T-helper 2 cell (primary cell): ENCODE measurements at places on chromosomes 2 and 18.

GRCh38 chr2:229686122-229686919 is 28.0 kb downstream of the DNER start:
- no peak for DNase-seq

- peak; percentile 9 for DNase-seq
These were observed 470.6 kb upstream of the MEX3C start for GRCh38 chr18:51668101-51668500.

GRCh38 chr2:43349904-43350303 is 123.5 kb upstream of the ZFP36L2 start:
- no peak for DNase-seq

- no peak for DNase-seq
These were observed 451.7 kb upstream of the HS6ST1 start for GRCh38 chr2:128770143-128771085.

DNA sequence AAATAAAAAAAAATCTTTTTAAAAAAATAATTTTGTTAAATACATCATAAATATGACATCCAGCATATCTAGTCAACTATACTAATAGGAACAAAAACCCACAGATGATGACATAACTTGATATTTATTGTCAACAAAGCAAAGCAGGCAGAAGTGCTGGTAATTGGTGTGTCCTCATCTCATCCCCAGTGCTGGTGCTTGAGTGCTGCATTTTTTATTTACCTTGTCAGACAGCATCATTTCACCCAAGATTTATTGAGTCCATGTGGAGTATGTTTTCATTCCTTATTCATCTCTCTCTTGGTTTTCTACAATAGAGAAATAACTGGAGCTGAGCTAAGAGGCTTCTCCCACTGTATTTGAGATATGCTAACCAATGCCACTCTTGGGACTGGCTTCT is 191.6 kb upstream of the SLC14A2 start:
- DNase-seq: no peak

GRCh38 chr2:165191096-165191728 is 12.6 kb downstream of the SCN3A start:
- no peak for DNase-seq

- no peak for DNase-seq
These were observed 344.5 kb downstream of the LRATD1 start for GRCh38 chr2:14977021-14977420.

GRCh38 chr2:214611015-214611414 is 198.5 kb downstream of the BARD1 start:
- DNase-seq: no peak

DNA sequence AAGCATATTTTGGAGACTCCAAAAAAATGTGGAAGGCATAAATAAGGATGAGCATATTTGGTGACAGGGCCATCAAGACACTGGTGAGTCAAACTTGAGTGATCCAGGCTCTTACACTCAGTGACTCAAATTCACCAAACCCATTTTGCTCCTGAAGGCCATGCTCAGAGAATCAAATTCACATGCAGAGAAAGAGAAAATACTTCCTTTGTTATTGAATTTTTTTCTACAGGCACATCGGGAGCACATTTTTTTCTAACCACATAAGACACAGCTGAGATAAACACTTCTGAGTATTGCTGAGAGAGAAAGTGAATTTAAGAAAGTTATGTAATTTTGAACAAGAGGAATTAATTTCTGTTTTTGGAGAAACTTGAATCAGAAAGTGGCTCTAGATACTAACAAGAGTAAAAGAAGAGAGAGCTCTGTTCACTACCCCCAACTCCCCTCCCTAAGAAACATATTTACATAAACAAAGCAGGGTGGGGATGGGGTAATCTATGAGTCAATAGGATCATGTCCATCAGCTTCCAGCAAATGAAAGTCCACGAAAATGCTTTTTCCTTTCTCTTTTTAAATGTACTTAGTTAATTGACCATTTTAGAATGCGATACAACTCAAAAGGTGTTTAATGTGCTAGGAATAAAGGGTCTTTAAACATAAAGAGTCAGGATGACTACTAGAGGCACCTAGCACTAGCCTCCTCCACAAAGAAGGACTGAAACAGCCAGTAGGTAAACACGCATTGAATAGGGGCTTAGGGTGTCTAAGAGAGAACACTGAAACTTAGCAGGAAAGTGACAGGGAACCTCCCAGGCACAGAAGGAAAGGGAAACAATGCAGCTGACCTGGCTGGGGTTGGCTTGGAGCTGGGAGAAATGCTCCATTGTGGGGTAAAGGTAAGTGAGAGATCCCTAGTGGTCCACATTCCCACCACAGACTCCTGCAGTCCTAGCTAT is 152.3 kb downstream of the KCNE4 start:
- DNase-seq: no peak

- peak; percentile 7 for DNase-seq
These were observed 14.6 kb downstream of the BIN1 start for GRCh38 chr2:127092306-127092705.

GRCh38 chr2:98717621-98718020 is 13.3 kb downstream of the MGAT4A start:
- no peak for DNase-seq

DNA sequence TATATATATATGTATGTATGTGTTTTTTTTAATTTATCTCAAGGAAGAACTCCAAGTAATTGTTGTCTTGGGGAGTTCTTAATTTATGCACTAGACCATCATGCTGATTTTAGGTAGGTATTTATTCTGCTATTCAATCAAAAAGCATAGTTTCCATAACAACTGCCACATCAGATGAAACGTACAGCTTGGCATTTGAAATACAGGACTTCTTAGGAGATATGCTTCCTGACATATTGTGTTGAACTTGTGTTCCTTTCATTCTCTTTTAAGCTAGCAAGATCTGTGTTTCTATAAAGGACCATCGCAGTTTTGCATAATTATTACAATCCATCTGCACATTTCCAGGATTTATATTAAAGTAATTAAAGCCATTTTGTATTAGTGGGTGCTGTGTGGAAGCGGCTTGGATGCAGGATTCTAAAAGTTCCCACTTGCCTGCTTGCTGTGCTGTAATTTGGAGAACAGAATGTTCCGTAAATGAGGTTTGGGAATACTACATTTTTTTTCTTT is 343.5 kb upstream of the FANCL start:
- DNase-seq: no peak

DNA sequence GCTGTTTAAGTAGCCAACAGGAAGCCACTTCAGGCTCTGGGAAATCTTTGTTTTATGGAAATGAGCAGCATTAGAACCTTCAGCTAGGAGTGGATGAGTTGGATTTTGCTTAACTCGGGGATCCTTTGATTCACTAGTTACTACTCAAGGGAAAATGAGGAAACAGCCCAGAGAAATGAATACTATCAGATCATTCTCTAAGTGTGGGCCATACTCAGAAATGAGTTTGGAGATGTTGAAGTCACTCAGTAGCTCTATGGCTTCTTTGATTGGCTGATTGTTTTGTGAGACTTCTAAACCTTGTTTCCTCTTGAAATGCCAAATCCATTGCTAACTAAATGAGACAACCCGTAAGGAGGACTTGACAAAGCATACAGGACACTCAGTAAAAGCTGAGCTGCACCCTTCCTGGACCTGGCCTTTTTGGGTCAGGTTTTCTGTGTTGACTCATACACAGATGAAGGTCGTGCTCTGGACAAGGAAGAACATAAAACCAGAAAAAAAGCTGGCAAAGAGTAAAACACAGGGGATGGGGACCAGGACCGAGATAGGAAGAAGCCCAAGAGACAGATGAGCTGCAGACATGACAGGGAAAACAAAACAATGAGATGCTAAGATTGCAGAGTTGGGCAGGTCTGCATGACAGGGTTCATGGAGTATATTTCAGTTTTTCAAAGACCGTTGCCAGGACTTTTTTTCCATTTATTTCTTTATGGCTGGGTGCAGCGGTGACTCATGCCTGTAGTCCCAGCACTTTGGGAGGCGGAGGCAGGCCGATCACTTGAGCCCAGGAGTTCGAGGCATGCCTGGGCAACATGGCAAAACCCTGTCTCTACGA is 41.6 kb downstream of the INO80C start:
- no peak for DNase-seq

- no peak for DNase-seq
These were observed 42.1 kb downstream of the TET3 start for GRCh38 chr2:74026687-74027241.

- DNase-seq: no peak
These were observed 41.0 kb downstream of the MYO3B start for GRCh38 chr2:170218931-170219330.

DNA sequence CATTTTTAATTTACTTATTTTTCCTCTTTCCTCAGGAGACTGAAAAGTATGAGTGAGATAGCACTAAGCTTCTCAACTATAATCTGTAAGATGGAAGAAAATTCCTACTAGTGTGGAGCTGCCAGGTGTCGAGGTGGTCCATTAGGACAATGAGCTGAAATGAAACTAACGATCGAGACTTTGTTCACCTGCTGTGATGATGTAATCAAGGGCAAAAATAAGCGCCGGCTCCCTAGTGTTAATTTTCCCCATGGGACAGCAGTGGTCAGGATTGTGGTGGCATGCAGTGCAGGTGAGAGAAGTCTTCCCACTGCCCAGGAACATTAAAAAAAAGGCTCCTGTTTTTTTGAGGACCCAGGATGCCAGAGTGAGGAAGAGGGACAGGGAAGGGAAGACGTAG is 859.1 kb upstream of the GCFC2 start:
- DNase-seq: no peak

DNA sequence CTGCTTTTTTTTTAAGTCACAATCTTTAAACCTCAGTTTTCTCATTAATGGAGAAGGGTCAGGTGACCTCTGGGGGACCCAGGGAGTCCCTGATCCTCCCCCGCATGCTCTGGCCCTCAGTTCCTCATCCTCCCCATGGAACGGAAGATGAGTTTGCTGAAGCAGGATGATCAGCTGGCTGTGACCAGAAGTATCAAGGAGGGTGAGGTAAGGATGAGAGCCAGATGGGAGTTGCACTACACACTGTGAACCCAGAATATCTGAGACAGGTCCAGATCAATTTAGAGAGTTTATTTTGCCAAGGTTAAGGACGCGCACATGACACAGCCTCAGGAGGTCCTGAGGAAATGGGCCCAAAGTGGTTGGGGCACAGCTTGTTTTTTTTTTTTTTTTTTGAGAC is 3.8 kb downstream of the CATIP start:
- DNase-seq: no peak

DNA sequence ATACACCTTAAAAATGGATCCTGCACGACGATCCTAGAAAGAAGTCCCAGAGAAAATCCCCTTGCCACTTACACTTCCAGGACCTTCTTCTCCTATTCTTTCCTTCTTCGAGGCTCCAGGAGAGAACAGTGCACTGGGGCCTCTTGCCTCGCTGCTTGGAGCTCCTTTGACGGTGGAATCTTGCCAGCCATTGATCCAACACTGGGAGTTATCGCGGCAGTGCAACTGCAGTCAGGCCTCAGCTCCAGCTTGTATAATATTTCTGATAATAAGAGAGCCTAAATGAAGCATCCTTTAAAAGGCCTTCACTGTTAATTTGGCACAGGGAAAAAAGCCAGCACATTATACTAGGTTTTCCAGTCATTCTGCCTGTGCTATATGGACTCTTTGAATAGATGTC is 216.9 kb upstream of the PARD3B start:
- no peak for DNase-seq

- no peak for DNase-seq
These were observed 48.6 kb downstream of the NRP2 start for GRCh38 chr2:205730701-205731582.

DNA sequence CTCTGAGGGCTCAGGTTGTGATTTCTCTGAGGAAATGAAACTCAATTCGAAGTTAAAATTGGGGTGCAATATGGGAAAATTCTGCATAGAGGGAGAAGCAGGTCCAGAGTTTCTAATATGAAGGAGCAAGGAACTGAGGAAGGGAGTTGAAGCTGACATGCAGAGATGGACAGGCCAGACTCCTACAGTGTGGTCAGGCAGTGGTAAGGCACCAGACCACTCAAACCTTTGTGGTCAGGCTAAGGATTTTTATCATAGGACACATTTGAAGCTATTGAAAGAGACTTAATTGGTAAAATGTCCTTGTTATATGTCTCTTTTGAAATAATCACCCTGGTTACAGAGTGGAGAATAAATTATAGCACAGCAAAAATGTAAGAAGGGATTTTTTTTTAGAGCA is 1074.8 kb upstream of the CDH2 start:
- no peak for DNase-seq

GRCh38 chr18:22872900-22873537 is 60.1 kb upstream of the RBBP8 start:
- DNase-seq: no peak

- DNase-seq: no peak
These were observed 26.1 kb downstream of the SLC20A1 start for GRCh38 chr2:112671801-112672200.

GRCh38 chr2:229835596-229836283 is 86.1 kb downstream of the TRIP12 start:
- peak; percentile 76 for DNase-seq

DNA sequence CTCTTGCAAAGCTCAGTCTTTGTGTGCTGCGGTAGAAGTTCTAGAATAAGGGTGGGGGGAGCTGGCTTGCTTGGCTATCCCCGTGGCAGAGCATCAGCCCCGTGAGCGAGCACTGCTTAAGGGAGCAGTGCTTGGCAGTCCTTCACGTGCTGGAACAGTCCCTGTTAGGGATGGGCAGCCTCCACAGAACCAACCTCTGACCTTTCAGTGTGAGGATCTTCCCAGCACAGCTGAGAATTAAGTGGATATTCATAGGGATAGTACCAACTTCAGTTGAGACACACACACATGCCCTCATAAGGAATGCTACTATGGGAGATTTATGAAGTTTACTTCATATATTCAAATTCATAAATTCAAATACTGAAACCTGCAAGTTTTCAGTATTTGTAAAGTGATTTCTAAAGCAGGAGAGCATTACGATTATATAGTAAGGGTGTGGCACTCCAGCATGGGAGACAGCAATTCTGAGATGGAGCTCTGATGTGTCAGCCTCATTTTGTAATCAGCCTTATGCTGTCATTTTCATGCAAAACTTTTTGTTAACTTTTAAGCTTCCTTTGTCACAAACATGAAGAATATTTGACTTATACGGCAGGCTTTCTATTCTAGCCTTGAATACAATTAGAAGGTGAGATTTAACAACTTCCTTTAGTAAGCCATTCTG is 39.5 kb downstream of the ATP9B start:
- DNase-seq: no peak

- no peak for DNase-seq
These were observed 112.9 kb downstream of the PXDN start for GRCh38 chr2:1631292-1632001.

GRCh38 chr18:78713726-78714125 is 265.9 kb upstream of the SALL3 start:
- no peak for DNase-seq

DNA sequence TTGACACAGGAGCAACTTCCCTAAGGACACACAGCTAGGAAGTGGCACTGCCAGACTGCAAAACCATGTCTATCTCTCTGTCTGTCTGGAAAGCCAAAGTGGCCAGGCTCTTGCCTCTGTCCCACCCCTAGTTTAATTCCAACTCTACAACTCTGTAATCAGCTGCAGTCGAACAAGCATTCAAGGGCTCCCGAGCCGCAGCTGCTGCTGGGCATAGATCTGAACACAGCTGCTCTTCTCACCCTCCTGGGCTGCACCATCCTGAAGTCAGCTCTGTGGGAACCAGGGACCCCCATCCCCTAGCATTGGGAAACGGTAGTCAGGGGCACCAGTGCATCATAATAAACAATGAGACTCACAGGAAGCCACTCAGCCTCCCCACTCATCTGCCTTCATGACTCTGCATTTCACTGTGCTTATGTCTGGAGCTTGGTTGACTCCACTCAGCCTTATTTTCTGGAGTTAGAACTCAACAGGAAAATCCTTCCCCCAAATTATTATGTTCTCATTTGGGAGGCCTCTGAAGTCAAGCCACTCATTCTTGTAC is 44.4 kb upstream of the TMEM163 start:
- no peak for DNase-seq
